ENCODE measurements at places on chromosomes 13 and 19. TPM values are rescaled to one million over a fixed set of nuclear protein-coding genes. Genes with fewer than 3 reads are reported as not detected.

DNA sequence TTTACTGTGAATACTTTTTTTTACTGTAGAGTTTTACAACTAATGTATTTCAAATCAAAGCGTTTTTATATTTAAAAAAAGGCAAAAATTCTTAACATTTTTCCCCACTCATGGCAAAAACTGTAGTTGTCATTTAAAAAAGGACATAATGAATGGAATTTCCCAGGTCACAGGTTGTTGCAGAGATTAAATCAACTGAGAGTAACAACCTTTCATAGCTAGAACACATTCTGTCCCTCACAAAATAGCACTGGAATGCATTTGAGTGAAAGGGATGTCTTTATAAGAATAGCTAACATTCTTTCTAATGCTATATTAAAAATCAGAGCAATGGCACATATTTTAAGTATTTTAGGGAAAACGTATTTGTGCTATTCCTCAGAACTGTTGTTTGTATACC, 1393.3 kb upstream of the ATXN8OS start:
- H3K27ac ChIP-seq = no peak overlapping the region
- no peaks in the 10 kb centered on the region for H3K4me1 ChIP-seq
- no peak overlapping the region for H3K4me3 ChIP-seq
- no peaks in the 10 kb centered on the region for H3K27me3 ChIP-seq
- peaks cover 9% of the 10 kb centered on the region for H3K36me3 ChIP-seq

Gene OR7A5
- not detected for total RNA-seq

Gene FXYD1
- not detected for total RNA-seq

- H3K4me3 ChIP-seq = peak overlapping the region; percentile 76
- peaks cover 37% of the 10 kb centered on the region for H3K27me3 ChIP-seq
- DNase-seq = peak; percentile 85
- no peaks in the 10 kb centered on the region for H3K36me3 ChIP-seq
- no peak overlapping the region for H3K27ac ChIP-seq
Measured at GRCh38 chr19:35869327-35870123, 1.2 kb downstream of the APLP1 start.

- H3K4me1 ChIP-seq = peaks cover 9% of the 10 kb centered on the region
- no peak for DNase-seq
- H3K27ac ChIP-seq = no peak overlapping the region
- H3K4me3 ChIP-seq = peak overlapping the region; percentile 46
- no peaks in the 10 kb centered on the region for H3K36me3 ChIP-seq
Measured at GRCh38 chr13:82687884-82688283, 1194.4 kb downstream of the SLITRK1 start.

DNA sequence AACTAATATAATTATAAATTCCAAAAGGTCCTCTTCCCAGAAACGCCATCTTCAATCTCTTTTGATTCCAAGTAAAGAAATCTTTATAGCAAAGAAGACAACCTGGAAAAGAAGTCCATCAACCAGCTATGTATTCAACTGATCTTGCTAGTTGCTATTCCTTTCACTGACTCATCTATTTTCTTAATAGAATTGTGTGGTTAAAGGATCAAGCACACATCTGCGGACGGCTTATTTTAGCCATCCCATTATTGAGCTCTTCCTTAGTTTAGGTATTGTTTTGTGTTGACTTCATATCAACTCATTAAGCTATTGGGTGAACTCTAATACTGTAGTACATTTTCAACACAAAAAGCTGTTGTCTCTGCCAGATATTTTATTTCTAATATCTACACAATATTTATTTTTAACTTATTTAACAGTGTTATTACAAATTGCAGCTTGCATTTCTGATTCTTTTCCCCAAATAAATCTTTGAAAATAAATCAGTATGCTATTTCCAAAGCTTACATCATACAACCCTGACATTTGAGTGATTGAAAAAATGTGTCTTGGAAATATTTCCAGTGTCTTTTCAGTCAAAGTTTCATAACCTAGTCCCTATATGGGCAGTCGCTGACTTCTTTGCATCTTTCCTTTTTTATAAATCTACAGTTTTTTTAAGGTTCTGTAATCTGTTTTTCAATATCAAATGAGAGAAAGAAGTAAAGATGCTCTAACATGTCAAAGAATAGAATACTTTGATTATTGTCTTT, 158.8 kb upstream of the SPRY2 start:
- no peaks in the 10 kb centered on the region for H3K4me1 ChIP-seq
- H3K4me3 ChIP-seq = no peak overlapping the region
- no peak for DNase-seq
- H3K27me3 ChIP-seq = no peaks in the 10 kb centered on the region
- H3K27ac ChIP-seq = no peak overlapping the region

DNA sequence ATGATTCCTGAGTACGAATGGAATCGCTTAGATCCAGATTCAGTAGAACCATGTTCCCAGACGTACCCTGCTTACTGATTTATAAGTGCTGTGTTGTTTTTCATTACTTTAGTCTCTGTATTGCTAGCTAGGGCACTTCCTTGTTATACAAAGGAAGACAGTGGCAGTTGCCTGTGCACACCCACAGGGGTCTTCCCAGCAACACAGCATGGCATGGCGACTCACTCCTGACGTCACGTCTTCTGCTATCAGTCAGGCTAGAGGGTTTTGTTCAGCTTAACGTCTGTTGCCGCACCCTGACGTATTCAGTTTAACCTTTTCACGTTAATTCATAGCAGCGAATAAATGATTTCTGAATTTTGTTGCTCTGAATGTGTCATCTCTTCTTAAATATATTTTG, 295.1 kb downstream of the MYO16 start:
- no peaks in the 10 kb centered on the region for H3K36me3 ChIP-seq
- no peak overlapping the region for H3K27ac ChIP-seq
- no peaks in the 10 kb centered on the region for H3K4me1 ChIP-seq
- no peak for DNase-seq
- H3K27me3 ChIP-seq = no peaks in the 10 kb centered on the region

DNA sequence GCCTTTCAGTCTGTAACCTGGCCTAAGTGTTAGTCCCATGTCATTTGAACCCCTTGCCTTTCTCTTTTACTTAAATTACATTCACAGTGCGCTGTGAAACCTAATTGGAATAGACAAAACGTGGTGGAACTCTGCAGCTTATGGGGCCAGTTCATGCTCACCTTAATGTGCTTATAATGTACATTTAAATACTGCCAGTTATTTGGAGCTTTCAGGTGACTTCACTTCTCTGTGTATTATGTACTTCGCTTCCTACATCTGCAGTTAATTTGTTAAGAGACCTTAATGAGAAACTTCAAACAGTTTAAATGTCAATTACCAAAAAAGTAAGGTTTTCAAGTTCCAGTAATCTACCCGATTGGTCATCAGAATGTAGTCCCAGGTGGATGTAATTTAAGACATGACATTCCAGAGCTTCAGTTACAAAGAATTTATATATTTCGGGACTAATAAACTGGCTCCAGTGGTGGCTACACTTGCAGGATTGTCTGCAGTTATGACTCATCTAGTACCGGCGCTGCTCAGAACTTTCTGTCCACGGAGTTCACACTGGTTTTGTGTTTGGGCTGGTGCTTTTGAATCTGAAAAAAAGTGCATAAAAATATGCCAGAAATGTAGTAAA, 125.3 kb downstream of the TM9SF2 start:
- H3K36me3 ChIP-seq = no peaks in the 10 kb centered on the region
- H3K4me3 ChIP-seq = no peak overlapping the region
- no peak for DNase-seq
- H3K27ac ChIP-seq = no peak overlapping the region
- H3K27me3 ChIP-seq = peaks cover 14% of the 10 kb centered on the region

Gene MBD3L2
- not detected for total RNA-seq

DNA sequence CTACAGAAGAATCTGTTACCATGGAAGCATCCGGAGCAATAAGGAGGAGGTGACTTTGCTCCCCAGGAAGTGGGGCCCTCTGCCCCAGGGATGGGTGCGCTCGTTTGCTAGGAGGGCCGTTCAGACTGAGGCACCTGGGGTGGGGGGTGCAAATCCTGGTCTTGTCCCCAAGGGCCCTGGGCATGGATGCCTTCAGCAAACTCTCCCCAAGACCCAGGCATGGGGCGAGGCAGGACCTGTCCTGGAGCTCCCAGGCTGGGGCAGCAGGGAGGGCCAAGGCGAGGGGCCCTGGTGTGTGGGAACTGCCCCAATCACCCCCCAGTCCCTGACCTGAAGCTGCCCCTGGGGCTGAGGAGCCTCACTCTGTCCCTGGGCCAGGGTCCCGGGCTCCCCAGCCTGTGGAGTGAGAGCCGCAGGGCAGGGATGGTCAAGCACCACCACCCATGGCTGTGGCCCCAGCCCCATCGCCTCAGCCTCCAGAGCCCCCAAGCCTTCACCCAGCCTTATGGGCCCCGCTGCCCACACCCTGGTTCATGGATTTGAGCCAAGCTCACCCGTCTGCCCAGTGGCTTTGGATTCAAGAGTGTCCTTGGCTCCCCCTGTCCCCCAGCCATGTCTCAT, 240.6 kb upstream of the SGCG start:
- H3K36me3 ChIP-seq = no peaks in the 10 kb centered on the region
- H3K4me3 ChIP-seq = no peak overlapping the region
- no peak for DNase-seq
- no peaks in the 10 kb centered on the region for H3K4me1 ChIP-seq
- no peak overlapping the region for H3K27ac ChIP-seq

Gene ZNF560
- 0.38 TPM for total RNA-seq

Gene CYP4F2
- total RNA-seq = not detected

DNA sequence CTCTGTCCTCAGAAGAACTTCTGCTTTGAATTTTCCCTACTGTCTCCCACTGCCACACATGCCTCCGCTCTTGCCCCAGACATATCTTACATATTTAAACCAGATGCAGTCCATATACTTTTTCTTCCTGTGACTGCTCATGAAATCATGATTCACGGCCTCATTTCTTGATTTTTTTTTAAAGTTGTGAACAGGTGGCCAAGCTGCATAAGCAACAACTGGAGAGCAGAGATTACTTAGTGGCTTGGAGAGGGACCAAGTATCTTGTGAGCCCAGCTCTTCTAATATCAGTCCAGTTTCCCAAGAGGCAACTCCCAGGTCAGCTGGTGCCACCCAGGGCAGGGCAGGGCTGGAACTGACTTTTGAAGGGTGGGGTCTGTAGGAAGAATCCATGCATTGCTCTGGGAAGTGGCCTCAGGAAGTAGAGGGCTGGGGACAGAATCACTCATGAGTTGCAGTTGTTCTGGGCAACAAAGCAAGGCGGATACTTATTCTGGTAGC, 152.4 kb downstream of the LMO7 start:
- no peak overlapping the region for H3K4me3 ChIP-seq
- H3K27me3 ChIP-seq = no peaks in the 10 kb centered on the region
- DNase-seq = no peak
- no peak overlapping the region for H3K27ac ChIP-seq
- no peaks in the 10 kb centered on the region for H3K36me3 ChIP-seq

GRCh38 chr19:53942001-53942786, 20.5 kb upstream of the CACNG8 start:
- H3K4me3 ChIP-seq = no peak overlapping the region
- no peak overlapping the region for H3K27ac ChIP-seq
- peaks cover 40% of the 10 kb centered on the region for H3K27me3 ChIP-seq

Gene SLC25A41
- total RNA-seq = not detected

GRCh38 chr19:41298348-41298964, 11.5 kb upstream of the CCDC97 start:
- H3K4me1 ChIP-seq = peaks cover 80% of the 10 kb centered on the region
- peak; percentile 74 for DNase-seq
- H3K27ac ChIP-seq = peak overlapping the region; percentile 98
- H3K36me3 ChIP-seq = peaks cover 46% of the 10 kb centered on the region

Gene RAB11B
- 102 TPM for total RNA-seq

- H3K27ac ChIP-seq = peak overlapping the region; percentile 29
- H3K27me3 ChIP-seq = no peaks in the 10 kb centered on the region
- H3K4me3 ChIP-seq = peak overlapping the region; percentile 60
- peaks cover 37% of the 10 kb centered on the region for H3K36me3 ChIP-seq
- H3K4me1 ChIP-seq = peaks cover 61% of the 10 kb centered on the region
Measured at GRCh38 chr13:114263578-114263977, 17.8 kb upstream of the UPF3A start.

All from natural killer cell treated with Interleukin-12 subunit alpha and Interleukin-12 subunit beta and Interleukin-15 and Interleukin-18, amount 100 ng/mL, for 72 hours (primary cell).